Mucosa of descending colon (tissue), 3 donors: ENCODE measurements at places on chromosomes 6 and 20. TPM values are rescaled to one million over a fixed set of nuclear protein-coding genes. Genes with fewer than 3 reads are reported as not detected.

DNA sequence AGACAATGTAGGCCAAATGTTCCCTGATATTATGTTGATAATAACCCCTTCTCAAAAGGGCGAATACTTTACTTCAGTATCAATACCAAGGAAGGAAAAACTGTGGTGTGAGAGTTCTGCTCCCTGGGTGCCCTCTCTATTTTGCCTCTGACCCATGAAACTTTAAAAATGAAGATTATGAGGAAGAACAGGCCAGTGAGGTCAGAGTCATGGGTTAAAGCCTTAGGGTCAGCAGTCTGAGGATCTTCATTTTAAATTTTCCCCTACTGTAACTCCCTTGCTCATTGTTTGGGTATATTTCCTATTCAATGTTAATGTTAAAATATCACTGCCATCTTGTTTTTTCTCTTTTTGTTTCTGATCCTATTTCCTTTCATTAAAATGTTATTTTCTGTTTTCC is 47.9 kb downstream of the PRKN start:
- no peak for DNase-seq

GRCh38 chr6:53436526-53437303 is 88.0 kb upstream of the ELOVL5 start:
- no peak for DNase-seq

The XKR7 gene
- total RNA-seq: 0.09 TPM

- DNase-seq: no peak
Measured at GRCh38 chr6:136014454-136015437, 163.2 kb downstream of the PDE7B start.

- peak; percentile 62 for DNase-seq
Measured at GRCh38 chr6:43052842-43053544, 658 bp downstream of the CUL7 start.

- no peak for DNase-seq
Measured at GRCh38 chr6:148528292-148528691, 185.7 kb downstream of the SASH1 start.

The MROH8 gene
- 2.6 TPM for total RNA-seq

The PDYN gene
- not detected for total RNA-seq

- DNase-seq: no peak
Measured at GRCh38 chr6:22622813-22623212, 53.4 kb downstream of the HDGFL1 start.

The RAD21L1 gene
- total RNA-seq: not detected

DNA sequence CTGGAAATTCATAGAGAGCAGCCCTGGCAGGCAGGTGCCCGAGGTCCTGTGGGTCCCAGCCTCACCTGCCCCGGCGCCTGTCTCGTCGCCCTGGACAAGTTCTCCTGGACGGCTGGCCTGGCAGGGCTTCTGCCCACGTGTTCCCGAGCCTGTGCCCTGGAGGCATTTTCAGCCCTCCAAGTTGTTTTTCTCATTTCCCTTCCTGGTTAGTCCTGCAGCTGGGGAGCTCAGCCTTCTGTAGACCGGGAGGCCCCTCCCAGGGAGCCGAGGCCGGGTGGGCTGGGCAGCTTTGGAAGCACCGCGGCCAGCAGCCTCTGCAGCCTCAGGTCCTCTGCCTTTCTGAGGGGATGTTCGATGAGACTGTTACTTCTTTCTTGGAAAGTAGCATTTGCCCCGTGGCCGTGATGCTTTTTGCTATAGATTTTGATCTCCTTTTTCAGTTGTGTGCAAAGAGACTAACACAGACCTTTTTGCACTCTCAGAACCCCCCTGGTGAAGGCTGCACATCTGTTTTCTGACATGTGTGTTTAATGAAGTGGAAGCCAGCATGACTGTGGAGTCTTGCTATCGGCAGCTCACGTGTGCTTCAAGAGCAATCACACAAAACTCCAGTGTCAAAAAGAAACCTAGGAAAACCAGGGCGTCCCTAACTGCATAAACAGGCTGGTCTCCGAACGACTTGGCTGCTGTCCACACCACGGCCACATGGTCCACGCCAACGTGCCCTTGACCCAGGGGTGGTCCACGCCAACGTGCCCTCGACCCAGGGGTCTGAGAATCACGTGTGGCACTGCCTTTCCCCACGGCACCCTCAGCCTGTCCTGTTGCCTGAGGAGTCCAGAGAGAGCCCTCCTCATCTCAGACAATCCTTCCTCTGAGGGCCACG is 207.5 kb downstream of the SMOC2 start:
- no peak for DNase-seq

- DNase-seq: no peak
Measured at GRCh38 chr6:97052896-97053295, 128.4 kb downstream of the KLHL32 start.

The STX7 gene
- total RNA-seq: 63.2 TPM

The GMPR gene
- total RNA-seq: 3.9 TPM

DNA sequence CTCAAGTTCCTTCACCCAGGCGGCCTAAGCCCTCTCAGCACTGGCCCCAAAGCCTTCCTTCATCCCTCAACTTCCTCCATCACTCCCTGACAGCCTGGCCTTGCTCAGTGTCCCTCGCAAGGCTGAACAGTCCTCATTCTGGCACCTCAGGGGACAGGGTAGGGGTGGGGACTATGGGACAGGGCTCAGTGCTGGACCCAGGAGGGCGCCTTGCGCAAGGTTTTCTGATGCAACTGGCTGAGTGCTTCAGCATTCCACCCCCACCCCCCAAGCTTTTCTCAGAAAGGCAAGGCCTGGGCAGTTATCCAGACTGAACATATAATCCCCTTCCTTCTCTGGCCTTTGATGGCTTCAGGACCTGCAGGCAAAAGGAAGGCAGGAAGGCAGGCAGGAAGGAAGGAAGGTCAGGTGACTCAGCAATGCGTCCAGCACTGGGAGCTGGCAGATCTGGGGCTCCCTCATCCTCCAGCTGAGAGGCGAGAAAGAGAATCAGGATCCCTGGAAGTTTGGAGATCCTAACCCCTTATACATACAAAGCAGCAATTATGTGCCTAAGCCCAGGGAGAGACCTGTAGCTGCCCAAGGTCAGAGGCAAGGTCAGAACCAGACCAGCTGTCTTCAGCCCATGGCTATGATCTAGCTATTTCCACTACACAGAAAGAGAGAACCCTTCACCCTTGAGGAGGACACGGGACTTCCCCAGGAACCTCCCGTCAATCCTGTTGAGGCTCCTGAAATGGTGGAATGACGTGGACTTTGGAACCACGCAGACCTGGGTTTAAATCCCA is 8.6 kb upstream of the TRIB3 start:
- peak; percentile 44 for DNase-seq

The PTGIS gene
- 3.8 TPM for total RNA-seq

GRCh38 chr20:46050885-46051284 is 21.9 kb downstream of the SLC12A5 start:
- no peak for DNase-seq

- DNase-seq: peak; percentile 78
Measured at GRCh38 chr20:36093025-36093803, 61.3 kb upstream of the EPB41L1 start.

DNA sequence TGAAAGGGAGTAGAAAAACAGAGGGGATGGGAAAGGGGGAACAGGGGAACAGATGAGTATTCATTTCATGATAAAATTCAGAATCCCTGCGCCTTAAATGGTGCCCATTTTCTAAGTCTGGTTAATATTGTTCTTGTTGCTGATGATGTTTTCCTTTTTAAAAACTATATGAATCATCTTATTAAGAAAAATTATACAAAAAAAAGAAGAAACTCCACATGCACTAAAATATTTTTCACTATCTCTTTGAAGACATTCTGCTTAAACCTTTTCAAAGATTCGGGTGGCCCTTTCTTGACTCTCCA is 1.1 kb upstream of the TFAP2B start:
- no peak for DNase-seq

GRCh38 chr6:17311595-17312311 is 30.6 kb downstream of the RBM24 start:
- no peak for DNase-seq

The DTNBP1 gene
- 19.6 TPM for total RNA-seq

- peak; percentile 86 for DNase-seq
Measured at GRCh38 chr20:1330075-1330830, 1.3 kb upstream of the SDCBP2 start.

The COL19A1 gene
- 0.49 TPM for total RNA-seq

The MATN4 gene
- 0.17 TPM for total RNA-seq

- no peak for DNase-seq
Measured at GRCh38 chr20:23257106-23257761, 93.4 kb upstream of the NXT1 start.

- DNase-seq: peak; percentile 90
Measured at GRCh38 chr6:73523434-73524123, 2.7 kb upstream of the EEF1A1 start.

GRCh38 chr6:110949679-110950285 is 8.7 kb upstream of the GTF3C6 start:
- no peak for DNase-seq

The HAO1 gene
- total RNA-seq: not detected

GRCh38 chr6:155782739-155783459 is 327.3 kb upstream of the NOX3 start:
- no peak for DNase-seq

- no peak for DNase-seq
Measured at GRCh38 chr20:35133031-35133430, 14.1 kb downstream of the EDEM2 start.

DNA sequence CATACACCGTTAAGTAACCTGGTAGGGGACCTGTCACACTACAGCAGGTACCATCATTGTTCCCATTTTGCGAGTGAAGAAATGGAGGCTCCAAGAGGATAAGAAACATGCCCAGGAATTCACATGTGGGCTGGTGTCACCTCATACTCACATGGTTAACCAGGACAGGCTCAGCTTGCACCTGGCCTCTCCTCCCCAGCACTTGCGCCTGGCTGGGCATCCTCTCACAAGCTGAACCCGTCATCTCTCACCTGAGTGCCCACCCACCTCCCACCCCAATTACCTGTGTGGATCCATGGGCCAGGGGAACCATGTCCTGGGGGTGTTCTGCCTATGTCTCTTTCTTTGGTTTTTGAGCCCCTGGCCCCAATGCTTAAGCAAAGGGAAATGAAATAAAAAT is 1.5 kb downstream of the SFTA2 start:
- DNase-seq: no peak

The DNAH8 gene
- 0.03 TPM for total RNA-seq

The GPSM3 gene
- total RNA-seq: 9.9 TPM

- DNase-seq: no peak
Measured at GRCh38 chr20:62819494-62820174, 2.8 kb downstream of the COL9A3 start.

The SNX3 gene
- total RNA-seq: 139 TPM

The PLCB4 gene
- total RNA-seq: 55.0 TPM

- DNase-seq: no peak
Measured at GRCh38 chr6:87197547-87197946, 42.2 kb downstream of the ZNF292 start.

DNA sequence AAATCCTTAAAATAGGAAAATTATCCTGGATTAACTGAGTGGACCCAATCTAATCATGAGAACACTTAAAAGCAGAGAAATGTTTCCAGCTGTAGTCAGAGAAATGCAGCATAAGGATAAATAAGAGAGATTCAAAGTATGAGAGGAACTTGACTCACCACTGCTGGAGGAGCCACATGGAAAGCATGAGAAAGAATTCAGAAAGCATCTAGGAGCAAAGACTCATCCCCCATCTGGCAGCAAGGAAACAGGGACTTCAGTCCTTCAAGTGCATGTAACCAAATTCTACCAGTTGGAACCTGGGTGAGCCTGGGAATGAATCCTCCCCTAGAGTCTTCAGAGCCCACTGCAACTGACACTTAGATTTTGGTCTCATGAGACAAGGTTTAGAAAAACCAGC is 33.7 kb downstream of the RNF146 start:
- DNase-seq: no peak

The SPTLC3 gene
- total RNA-seq: 7.2 TPM

DNA sequence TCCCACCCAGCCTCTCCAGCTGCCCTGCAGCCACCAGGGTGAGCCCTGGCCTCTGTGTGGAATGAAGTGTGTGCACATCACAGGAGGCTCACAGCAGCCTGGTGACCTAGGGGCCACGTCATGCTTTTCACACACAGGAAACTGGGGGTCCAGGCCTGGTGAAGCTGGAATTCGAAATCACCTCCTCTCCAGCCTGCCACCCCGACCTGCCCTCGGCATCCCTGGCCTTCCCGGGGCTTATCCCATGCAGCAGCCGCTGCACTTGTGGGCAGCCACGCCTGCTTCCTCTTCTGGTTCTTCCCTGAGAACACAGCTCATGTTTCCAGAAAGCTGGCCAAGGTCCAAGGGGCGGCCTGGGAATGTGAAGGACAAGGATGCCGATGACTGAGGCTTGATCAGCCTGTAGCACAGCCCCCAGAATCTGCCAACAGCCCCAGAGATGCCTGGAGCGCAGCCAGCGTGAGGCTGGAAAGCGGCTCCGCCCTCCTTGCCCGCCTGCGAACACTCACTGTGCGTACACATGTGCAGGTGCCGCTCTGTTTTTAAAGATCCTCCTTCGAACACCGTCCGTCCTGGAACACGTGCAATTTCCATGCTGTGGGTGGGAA is 4.2 kb upstream of the NTSR1 start:
- peak; percentile 73 for DNase-seq

DNA sequence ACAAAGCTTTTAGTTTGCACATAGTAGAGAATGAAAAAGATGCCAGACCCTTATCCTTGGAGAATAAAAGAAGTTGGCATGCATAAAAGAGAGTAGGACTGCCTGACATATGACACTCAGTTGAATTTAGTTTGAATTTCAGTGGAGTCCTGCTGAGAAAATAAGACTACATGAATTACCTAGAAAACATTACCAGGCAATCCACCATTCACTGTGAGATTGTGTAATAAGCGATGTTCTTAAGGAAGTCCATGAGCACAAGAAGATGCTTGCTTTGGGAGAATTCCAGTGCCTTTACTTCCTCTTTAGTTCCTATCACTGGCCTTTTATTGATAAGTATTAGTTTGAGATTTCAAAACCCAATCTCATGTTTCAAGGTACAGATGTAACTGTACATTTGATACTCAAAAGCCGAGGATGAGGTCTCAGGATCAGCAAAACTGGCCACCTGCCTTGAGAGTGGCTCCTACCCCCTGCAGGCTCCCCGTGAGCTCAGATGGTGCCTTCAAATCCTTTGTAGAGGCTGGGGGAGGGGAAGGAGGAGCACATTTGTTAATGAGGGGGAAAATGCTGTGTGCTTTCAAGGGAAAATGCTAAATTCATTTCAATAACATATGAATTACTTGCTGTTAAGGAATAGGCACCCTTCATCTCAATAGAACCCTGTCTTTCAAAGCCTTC is 11.2 kb upstream of the UNC93A start:
- no peak for DNase-seq

The CHRNA4 gene
- total RNA-seq: not detected

DNA sequence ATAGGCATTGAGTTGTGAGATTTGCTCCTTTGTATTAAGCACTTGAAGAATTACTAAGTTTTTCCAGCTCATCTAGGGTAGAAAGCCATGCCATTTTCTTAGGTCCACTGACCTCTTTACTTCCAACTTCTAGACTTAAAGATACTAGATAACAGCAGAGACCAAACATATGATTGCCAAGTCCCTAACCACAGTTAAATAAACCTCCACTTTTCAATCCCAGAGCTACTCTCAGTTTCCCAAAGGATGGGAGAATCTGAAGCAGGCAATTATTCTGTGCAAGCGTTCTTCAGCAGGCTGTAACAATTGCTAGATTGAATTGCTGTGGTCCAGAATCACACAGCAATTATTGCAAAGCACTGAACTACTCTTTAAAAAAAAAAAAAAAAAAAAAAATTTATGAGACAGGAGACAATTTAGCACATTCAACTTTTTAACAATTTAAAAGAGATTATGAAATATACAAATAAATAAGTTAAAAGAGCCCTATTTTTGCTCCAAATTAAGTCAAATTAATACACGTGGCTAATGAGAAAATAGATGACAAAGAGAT is 104.0 kb upstream of the PRSS16 start:
- no peak for DNase-seq
